Activated CD4-positive, alpha-beta T cell treated with anti-CD3 and anti-CD28 coated beads for 36 hours (primary cell): ENCODE measurements at places on chromosomes 4 and X.
A peak's percentile ranks its signal among the peaks of the same experiment; 100 is the strongest.

DNA sequence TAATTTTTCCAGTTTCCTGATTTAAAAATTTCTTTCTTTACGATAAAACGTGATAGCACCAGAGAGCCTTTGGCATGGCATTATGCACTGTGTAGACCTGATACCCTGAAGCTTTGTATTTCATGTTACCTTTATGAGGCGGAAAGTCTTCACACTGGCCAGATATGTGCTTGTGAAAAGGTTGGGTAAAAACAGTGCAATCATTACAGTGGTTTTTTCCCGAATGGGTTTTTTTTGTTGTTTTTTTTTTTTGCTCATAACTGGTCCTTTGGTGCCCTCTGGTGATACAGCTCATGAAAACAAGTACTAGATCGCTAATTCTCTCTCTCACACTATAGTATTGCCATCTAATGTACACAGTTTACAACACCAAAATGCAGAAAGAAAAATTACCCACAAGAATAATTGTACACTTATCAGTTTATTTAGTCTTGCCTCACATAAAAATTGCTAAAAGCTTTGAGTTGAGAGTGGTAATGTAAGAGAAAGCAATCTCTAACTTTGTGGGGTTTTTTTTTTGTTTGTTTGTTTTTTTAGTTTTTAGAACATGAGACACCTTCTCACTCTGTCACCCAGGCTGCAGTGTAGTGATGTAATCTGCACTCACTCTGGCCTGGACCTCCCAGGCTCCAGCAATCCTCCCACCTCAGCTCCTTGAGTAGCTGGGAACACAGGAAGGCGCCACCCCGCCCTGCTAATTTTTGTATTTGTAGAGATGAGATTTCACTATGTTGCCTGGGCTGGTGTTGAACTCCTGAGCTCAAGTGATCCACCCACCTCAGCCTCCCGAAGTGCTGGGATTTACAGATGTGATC, 21.3 kb downstream of the SPCS3 start:
- DNase-seq: no peak

GRCh38 chr4:7398104-7398423, 36.7 kb downstream of the PSAPL1 start:
- no peak for DNase-seq

DNA sequence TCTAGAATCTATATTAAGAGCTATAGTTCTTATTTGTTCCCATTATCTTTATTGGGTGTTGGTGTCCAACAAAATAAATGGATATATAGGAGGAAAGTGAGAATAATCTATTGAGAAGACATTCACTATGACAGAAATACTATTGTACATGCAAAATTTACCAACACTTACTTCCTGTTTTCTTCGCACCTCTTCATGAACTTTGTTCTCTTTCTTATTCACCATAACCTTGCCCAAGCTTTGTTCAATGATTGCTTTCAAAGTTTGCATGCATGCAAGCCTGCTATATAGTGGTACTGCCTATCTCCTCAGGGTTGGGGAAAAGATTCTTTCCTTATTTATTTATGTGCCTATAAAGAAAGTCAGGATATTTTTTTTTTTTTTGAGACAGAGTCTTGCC, 176.4 kb upstream of the JADE1 start:
- DNase-seq: no peak

GRCh38 chr4:18980516-18981233, 959.1 kb upstream of the LCORL start:
- no peak for DNase-seq

GRCh38 chr4:34323549-34324320, 1920.6 kb downstream of the ARAP2 start:
- DNase-seq: no peak

GRCh38 chr4:8821151-8821950, 50.3 kb downstream of the HMX1 start:
- no peak for DNase-seq

DNA sequence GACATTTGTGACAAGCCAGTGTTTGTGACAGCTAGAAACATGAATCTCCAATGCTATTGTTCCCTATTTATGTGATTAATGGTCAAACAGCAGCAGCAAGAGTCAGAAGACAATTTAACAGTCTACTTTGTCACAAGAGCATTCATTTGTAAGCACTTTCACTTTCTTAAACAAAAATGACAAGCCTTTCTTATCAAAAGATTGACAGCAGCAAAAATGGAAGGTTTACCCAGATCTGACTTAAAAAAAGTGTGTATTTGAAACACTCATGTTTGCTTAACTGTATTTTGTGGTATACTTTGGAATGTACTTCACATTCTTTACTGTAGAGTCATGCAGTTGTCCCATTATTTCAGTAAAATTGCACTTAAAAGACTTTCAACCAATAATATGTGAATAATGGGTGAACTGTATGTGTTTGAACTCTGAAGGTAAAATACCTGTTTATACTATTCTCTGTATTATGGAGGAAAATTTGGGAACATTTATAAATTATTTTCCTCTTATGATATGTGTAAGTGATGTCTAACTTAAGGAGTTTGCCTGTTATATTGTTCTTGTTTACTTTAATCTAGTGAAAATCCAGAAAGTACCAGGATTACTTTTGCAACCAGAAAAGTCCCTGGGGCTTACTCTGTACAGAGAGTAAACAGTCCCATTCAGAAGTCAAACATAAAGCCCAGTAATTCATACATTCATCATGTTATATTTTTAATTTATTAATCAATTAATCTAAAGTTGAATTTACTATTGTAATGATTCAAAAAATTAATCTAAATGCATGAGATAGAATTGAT, 314.9 kb upstream of the TRAM1L1 start:
- DNase-seq: no peak

GRCh38 chrX:23773601-23774175, 9.3 kb upstream of the SAT1 start:
- peak; percentile 60 for DNase-seq

DNA sequence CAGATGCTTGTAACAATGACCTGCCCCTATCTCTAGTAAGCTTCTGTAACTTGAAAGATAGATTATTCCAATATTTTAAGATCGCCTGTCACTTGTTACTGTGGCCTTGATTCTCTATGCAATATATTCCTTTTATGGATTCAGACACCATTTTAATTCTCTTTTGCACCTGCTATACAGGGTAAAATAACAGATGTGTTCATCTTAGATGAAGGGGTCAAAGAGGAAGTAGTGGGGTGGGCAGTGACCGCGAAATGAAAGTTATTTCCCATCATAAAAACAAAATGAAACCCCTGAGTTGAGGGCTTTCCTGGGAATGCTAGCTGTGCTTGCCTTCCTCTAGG, 175.9 kb downstream of the TSPAN5 start:
- DNase-seq: no peak

GRCh38 chr4:148874331-148874730, 432.1 kb upstream of the NR3C2 start:
- no peak for DNase-seq

DNA sequence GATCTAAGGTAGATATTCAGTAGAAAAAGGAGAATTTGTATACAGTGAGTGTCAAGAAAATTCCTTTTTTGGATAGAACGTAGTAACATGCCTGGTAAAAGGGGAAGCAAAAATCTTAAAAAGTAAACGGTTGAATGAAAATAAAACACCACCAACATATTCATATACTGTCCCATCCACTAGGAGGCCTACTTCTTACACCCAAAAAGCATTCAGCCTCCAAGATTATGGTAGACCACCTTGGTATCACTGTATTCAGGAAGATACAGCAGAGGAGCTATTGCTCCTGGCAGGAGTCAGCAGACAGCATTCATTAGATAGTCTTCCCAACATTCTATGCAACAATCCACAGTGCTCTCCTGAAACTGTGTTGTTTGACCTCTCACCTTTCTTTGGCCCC, 274.6 kb upstream of the MAGEB2 start:
- DNase-seq: no peak

- DNase-seq: no peak
These were observed 2440.0 kb downstream of the PCDH7 start for GRCh38 chr4:33160126-33160525.

GRCh38 chrX:13216139-13216538, 103.7 kb downstream of the ATXN3L start:
- DNase-seq: no peak
